ENCODE measurements at places on chromosomes 4 and X.
A peak's percentile ranks its signal among the peaks of the same experiment; 100 is the strongest.

- no peak for DNase-seq
Observed at GRCh38 chr4:109389369-109390114, 44.1 kb upstream of the SEC24B start.

- no peak for DNase-seq
Observed at GRCh38 chrX:69615342-69615741, 571 bp upstream of the EDA start.

DNA sequence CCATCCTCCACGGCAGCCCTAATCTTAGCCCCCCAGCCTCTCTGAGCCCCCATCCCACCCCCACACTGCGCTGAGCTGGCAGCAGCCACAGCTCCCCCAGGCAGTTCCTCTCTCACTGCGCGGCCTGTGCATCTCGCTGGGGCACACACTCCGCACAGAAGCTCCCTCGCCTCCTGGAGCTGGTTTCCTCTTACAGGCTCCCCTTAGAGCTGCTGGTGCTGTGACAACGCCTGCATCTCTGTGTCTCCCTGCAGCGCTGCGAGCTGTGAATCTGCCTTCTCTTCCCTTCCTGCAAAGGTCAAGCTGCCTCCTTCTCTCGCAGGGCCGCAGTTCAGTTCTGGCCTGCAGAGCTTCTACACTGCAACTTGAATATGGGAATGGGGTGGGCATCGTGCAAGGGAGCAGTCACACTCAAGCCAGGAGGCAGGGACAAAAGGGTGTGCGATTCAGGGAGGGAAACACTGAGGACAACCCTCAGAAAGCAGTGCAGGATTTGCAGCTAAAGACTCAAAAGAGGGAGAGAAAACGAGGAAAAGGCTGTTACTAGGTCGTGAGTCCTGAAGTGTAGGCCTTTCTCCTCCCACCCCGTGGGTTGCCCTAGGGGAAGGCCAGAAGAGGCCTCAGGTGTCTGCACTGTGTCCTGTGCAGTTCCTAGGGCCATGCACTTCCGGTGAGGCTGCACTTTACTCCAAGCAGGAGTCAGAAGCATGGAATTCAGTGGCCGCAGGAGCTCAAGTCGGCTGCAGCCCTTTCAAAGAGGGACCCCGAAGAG lies 87.0 kb downstream of the BCOR start:
- no peak for DNase-seq

- DNase-seq, result no peak
Observed at GRCh38 chr4:158818560-158819140, 49.8 kb downstream of the FNIP2 start.

GRCh38 chr4:10728016-10728415 lies 43.4 kb upstream of the CLNK start:
- no peak for DNase-seq

DNA sequence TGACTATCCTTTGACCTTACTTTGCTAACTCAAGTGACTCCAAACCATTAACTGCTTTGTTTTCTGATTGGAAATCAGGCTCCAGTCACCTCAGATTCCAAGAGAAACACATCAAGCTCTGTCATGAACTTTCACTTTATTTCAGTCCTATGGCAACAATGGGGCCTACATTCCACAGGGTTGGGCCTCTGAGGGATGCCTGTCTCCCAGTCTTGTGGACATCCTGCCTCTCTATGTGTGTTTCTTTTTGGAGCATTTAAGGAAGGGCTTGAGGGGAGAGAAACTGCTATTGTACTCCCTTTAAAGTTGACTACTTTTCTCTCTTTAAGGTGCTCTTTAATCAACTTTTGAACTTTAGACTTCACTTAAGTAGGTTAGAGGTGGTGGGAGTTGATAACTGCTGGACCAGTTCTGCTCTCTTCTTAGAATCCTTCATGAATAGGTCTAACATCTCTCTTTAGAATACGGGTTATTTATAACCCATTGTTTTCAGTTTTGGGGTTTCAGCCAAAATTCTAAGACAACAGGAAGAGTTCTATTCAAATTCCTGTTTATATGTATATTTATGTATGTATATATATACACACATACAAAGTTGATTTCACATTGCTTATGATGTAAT lies 274.3 kb upstream of the NR3C2 start:
- DNase-seq, result no peak

- no peak for DNase-seq
Observed at GRCh38 chrX:37509349-37509748, 62.1 kb upstream of the LANCL3 start.

DNA sequence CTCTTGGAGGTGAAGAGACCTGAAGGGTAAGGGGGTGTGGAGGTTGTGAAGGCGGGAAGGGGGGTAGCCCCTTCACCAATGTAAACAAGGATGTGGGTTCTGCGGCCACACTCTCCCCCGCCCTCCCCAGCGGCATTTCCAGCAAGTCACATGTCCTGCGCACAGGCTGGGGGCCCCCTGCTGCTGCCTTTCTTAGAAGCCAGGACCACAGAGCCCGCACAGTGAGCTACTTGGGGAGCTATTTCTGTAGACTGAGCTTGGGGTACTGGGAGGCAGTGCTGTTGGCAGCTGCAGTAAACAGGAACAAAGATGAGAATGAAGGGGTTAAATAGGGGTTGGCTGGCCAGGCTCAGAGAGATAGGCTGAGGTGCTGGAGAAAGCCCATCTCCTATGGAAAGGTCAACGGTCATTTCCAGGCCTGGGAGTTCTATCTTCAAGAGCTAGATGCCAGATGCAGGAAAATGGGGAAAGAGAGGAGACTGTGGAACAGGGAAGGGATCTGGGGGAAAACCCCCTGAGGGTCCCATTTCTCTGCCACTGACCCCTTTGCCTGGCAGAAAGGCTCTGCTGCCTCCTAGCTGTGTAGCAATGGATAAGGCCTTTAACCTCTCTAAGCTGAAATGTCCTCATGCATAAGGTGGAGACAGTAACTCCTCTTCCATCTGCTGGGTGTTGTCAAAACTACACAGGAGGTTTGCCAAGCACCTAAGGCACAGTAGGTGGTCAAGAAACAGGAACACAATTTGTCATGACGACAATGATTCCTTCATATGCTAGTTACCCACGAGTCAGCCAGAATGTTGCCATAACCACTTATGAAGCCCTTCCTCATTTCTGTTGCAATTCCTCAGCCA lies 18.5 kb upstream of the PIM2 start:
- peak; percentile 88 for DNase-seq

DNA sequence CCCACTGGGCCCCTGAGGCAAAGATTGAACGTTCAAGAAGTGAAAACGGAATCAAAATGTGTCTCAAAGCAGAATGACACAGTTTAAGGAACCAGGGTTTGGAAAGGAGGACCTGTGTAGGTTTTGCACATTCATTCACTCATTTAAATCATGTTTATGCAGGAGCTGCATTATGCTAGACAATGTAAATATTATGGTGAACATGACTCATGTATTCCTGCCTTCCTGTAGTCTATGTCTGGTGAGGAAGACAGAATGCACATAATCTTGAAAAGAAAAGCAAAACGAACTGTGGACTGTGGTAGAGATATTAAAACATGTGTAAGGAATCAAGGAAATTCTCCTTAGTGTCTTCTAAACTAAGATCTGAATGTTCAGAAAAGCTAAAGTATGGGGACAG lies 311.8 kb upstream of the SMIM31 start:
- no peak for DNase-seq

DNA sequence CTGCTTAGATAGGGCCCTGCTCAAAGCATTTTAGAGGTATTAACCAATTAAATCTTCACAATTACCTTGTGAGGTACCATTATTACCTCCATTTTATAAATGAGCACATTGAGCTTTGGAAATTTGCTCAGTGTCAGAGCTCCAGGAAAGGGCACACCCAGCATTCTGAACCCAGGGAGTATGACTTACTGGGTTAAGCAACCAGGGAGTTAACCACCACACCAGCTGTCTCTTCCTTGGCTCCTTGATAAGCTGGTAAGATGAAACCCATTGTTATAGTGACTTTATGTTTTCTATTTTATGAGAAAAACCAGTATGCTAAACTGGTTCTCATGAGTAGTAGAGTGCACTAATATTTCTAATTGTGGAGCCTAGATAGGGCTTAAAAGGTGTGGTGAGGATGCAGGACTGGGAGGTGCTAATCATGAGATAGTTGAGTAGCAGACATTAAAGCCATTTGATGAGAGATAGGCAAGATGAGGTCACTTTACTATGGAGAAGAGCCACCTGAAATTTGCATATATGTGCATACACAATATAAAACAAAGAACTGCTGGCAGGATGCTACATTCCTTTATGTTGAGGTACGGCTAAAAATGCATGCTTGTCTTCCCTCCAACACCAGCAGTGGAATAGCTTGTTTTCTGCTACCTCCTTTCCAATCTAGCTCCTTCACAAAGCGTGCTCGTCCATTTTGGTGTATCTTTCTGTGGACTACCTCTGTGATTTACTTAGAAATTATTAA lies 556.1 kb downstream of the SPRY1 start:
- DNase-seq, result no peak

DNA sequence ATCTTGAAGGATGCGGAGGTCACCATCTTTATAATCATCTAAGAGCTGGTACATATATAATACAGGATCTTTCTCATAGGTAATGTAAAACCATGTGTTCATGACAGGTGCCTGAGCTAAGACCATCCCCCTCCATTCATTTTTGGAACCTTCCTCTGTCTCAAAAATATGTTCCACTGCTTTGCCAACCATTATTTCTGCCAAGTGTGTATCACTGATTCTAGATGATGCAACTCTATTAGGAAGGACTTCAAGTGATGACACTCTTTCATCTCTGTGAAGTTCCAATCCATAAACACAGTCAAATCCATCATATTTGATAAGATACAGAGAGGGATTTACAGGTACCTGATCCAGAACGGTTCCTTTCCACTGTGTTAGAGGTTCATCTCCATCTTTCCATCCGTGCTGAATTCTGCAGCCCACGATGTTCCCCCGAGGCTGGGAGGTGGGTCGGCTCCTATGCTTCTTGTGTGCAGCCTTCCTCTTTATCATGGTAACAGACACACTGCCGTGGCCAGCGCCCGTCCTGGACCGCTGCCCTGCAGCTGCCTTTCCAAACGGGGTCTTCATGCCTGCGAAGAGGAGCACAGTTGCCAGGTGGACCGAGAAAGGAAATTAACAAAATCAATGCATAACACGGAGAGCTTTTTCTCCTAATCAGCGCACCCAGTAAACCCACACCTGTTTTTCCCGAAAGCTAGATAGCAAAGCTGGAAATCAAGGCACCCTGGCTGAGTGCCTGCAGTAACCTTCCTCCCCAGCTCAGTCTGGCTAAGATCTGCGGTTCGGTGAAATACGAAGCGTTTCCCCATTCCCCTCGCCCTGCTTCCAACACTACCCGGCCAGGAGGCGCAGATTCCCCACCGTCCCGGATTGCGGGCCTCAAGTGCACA lies 718 bp downstream of the SPIN3 start:
- no peak for DNase-seq

DNA sequence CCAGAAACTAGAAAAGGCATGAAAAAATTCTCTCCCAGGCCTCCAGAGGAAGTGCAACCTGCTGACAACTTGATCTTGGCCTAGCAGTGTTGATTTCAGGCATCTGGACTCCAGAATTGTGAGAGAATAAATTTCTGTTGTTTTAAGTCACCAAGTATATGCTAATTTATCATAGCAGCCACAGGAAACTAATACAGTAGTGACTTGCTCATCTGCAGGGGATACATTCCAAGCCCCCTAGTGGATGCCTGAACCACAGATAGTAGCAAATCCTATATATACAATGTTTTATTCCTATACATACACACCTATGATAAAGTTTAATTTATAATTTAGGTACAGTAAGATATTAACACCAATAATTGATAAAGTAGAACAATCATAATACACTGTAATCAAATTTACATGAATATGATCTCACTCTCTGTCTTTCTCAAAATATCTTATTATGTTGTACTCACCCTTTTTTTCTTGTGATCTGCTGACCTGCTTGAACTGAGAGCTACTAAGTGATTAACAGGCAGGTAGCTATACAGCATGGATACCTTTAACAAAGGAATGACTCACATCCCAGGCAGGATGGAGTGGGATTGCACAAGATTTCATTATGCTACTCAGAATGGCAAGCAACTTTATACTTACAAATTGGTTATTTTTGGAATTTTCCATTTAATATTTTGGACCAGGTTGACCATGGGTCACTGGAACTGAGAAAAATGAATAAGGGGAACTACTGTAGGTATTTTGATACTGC lies 501.1 kb downstream of the KCNIP4 start:
- no peak for DNase-seq

- DNase-seq, result no peak
Observed at GRCh38 chr4:56078866-56079265, 130.1 kb downstream of the CEP135 start.

DNA sequence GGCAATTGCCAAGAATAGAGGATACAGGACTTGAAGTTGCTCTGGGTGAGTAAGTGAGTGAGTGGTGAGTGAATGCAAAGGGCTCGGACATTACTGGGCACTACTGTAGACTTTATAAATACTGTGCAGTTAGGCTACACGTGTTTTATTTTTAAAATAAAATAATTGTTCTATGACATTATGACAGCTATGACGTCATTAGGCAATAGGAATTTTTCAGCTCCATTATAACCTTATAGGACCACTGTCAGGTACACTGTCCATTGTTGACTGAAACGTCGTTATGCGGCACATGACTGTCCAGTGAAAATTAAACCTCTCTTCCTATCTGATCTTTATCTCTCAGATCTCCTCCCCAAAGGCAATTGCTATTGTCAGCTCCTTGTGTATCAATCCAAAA lies 5.1 kb upstream of the TASL start:
- no peak for DNase-seq

- no peak for DNase-seq
Observed at GRCh38 chr4:33078145-33078544, 2358.0 kb downstream of the PCDH7 start.

DNA sequence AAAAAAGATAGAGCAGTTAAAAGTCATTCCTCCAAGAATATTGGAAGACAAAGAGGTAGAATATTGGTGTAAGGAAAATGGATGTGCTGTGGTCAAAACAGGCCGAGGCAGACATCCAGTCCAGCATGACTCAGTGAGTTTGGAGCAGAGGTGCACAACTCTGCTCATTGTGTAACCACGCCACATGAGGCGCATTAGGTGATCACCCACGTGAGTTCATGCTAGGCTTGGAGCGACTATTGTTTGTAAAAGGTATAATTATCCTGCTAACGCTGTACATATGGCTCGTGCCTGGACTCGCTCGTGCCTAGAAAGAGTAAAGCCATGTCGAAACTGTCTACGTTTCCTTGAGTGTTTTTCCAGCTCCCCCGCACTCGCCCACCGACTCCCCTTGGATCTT lies 23.9 kb downstream of the C4orf54 start:
- no peak for DNase-seq

DNA sequence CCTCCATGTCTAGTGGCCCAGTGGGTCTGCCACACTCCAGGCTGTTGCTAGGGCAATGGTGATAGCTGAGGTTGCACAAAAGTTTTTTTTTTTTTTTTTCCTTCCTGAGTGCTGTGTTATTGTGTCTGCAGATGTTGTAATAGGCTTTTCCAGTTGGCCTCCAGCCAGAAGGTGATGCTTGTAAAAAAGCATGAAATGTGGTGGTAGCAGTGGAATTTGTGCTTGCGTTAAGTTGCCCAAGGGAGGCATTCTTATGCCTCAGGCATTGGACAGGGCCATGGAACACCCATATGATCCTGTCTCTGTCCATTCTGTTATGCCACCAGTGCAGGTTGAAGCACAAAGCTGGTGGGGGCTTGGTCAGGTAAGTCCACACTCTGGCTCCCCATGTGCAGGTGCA lies 660.5 kb upstream of the SPANXN1 start:
- DNase-seq, result no peak
